Amniotic stem cell (primary cell): ENCODE measurements at places on chromosomes 6 and 20.

DNA sequence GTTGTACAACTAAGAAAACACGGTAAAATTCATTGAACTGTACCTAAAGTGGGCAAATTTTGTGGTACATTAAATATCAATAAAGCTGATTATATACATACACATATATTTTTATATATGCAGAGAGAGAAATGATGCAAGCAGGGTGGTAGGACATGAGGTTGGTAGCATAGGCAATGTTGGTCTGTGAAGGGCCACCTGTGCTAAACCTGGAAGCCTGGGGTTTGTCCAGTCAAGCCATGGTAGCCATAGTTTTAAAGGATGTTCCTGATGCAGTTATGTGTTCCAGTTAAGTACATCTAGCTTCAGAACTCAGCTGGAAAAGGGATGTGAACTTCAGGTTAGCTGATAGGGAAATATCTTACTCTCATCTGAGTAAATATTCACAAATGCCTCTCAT lies 60.1 kb downstream of the TRIM38 start:
- no peak for DNase-seq

- DNase-seq, result no peak
These were observed 563 bp downstream of the MGME1 start for GRCh38 chr20:17969278-17969883.

GRCh38 chr6:147266821-147267220 lies 62.6 kb downstream of the STXBP5 start:
- no peak for DNase-seq

DNA sequence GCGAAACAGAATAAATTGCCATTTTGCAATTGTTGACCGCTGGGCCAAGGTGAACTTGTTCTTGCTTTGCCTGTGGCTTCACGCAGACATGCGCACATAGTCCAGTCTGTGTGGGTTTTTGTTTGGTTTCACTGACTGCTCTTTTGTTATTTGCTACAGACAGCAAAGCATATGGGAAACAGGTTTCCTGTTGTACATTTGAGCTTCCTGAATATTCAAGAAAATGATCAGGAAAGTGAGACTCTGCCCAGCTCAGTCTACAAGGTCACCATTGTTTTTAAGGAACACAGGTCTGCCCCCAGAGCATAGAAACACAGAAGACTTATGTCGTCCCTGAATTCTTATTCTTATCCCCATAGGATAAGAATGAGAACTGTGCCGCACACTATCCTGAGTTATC lies 55.6 kb downstream of the SASH1 start:
- DNase-seq, result no peak

DNA sequence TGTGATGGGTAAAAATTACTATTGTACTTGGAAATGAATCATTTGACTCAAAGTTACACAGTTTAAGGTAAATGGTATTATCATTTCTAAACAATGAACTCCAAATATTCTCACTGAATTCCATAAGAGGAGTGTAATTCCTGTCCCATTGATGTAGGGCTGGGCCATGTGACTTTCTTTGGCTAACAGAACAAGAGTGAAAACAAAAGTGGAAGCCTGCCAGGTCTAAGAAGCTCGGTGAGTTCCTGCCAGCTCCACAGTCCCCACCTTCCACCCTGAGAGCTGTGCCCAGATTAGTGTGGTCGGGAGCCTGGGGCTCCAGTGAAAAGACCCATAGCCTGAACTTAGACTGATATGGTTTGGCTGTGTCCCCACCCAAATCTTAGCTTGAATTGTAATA lies 24.6 kb downstream of the TBXT start:
- no peak for DNase-seq

GRCh38 chr6:137161949-137162348 lies 11.5 kb downstream of the IL22RA2 start:
- no peak for DNase-seq

GRCh38 chr6:166933396-166933795 lies 23.0 kb downstream of the RNASET2 start:
- DNase-seq, result no peak

- no peak for DNase-seq
These were observed 22.4 kb downstream of the DLL1 start for GRCh38 chr6:170268216-170269129.

DNA sequence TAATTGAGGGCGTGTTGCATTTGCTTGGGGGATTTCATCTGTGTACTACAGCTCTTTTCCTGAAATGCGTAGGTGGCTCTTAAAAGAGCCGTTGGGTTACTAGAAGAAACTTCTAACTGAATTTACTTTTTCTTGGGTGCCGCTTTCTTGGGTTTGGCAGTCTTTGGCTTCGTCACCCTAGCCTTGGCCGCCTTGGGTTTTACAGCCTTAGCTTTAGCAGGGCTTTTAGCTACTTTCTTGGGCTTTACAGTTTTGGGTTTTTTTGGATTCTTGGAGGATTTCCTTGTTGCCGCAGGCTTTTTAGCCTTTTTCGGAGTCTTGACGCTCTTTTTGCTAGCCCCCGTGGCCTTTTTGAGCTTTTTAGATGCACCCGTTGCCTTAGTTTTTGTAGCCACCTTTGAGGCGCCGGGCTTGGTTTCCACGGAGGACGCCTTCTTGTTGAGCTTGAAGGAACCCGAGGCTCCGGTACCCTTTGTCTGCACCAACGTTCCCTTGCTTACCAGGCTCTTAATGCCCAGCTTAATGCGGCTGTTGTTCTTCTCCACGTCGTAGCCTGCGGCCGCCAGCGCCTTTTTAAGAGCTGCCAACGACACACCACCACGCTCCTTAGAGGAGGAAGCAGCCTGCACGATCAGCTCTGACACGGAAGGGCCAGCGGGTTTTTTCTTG lies 54.5 kb downstream of the TRIM38 start:
- no peak for DNase-seq

GRCh38 chr6:21994821-21995220 lies 302.0 kb downstream of the PRL start:
- no peak for DNase-seq
